Activated CD4-positive, alpha-beta T cell treated with anti-CD3 and anti-CD28 coated beads, Interleukin-2, amount 50 U/mL, for 24 hours (primary cell): ENCODE measurements at places on chromosomes 13 and 19.

DNA sequence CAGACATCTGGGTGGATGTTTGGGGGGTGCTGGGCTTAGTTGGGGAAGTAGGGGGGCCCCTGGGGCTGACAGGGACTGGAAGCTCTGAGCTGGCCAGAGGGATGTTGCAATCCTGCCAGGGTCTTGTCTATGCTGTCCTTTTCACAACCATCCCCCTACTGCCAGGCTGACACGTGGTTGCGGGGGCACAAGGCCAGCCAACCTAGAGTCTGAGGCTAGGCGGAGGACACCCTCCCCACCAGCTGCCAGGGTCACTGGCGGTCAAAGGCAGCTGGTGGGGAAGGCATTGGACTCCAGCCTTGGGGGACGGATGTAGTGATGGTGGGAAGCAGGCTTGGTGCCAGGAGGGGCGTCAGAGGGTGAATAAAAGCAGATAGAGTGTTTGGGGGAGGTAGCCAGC, 1.6 kb upstream of the APOC1 start:
- DNase-seq, result no peak

GRCh38 chr19:4220188-4220587, 9.1 kb upstream of the EBI3 start:
- no peak for DNase-seq

GRCh38 chr13:80036845-80037504, 304.0 kb downstream of the SPRY2 start:
- DNase-seq, result no peak

GRCh38 chr19:11166281-11167142, 10.9 kb upstream of the SPC24 start:
- no peak for DNase-seq

DNA sequence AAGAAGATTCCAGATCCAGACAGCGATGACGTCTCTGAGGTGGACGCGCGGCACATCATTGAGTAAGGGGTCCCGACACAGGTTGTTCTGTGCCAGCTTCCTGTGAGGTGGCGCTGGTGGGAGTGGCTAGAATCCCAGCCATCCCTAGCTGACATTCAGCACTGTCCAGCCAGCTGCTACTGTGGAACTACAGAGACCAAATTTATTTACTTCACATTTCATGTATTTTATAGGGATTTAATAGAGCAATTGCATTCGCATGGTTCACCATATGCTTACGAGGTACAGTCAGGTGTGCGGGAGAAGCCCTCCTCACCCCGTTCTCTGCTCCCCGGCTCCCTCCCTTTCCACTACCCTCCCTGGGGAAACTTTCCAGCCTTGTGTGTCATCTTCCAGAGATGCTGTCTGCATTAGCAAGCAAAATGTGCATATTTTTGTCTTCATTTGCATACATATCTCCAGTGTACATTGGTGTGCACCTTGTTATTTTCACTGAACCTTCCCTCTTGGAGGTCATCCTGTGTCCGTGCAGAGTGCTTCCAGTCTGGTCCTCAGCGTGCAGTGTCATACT, 47.2 kb downstream of the SMARCA4 start:
- DNase-seq, result no peak

DNA sequence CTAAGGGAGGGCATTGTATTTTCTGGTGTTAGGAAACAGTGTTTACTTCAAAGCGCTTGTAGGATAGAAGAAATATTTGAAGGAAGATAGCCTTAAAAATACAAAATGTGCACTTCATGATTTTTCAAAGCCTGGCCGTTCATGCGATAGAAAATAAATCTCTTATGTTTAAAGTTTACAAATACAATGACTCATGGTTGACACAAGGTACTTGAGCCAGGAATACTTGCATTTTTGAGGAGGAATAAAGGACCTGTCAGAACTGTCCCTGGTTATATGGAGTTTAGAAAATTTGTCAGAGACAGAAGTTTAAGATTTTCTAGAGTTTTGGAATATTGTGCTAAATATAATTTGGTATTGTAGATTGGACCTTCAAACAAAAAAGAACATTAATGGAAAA, 1223.2 kb upstream of the SLC10A2 start:
- no peak for DNase-seq

- DNase-seq, result no peak
Observed at GRCh38 chr13:61275736-61276135, 139.9 kb downstream of the PCDH20 start.

- DNase-seq, result no peak
Observed at GRCh38 chr19:23971598-23971997, 56.9 kb downstream of the ZNF726 start.

DNA sequence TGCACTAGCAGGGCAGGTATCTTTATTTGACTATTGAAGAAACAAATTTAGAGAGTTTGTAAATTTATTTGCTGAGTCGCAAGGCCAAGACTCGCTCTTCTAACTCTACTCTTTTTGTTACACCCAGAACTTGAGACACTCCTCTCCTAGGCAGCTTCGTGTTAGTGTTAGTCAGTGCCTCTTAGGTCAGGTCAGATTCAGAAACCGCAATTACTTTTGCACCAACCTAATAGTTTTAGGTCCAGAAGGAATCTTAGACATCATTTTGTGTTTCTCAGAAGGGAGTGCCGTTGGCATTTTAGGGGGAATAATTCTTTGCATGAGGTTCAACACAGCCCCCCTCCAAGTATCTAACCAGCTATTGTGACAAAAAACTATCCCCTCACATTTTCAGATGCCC, 8.8 kb downstream of the GPR180 start:
- DNase-seq, result no peak

DNA sequence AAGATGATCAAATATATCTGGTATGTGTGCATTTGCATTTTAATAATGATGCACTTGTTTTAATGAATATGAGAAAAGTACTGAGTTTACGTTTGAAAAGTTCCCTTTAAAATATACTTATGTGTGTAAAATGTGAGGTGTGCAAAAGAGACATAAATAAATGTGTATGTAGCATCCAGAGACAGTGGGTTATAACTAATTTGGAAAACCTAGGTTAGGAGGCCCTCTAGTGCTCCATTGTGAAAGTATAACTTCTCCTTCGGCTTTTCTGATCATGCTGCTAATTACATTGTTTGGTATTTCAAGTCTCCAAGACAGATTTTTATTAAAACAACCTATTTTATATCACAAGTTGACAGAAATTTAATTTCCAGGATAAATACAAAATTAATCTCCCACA, 30.1 kb downstream of the SCEL start:
- no peak for DNase-seq

GRCh38 chr13:24267274-24267673, 42.1 kb upstream of the C1QTNF9 start:
- no peak for DNase-seq

GRCh38 chr13:28684257-28684656, 25.3 kb downstream of the POMP start:
- no peak for DNase-seq

DNA sequence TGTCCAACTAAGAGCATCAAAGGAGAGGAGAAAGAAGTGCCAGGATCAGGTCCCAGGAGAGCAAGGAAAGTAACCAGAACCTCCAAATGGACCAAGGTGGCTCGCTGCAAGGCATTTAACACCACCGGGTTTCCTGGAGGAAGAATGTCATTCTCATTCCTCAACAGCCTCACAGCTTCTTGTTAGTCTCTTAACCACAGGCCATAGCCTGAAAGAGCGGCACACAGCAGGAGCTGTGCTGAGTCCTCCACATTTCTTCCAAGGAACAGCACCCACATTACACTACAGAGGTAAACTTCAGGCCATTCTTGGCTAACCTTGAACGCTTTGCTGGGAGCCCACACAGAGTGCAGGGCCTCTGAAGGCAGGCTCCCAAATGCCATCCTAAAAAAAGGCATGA, 23.6 kb downstream of the DOCK9 start:
- DNase-seq, result no peak

DNA sequence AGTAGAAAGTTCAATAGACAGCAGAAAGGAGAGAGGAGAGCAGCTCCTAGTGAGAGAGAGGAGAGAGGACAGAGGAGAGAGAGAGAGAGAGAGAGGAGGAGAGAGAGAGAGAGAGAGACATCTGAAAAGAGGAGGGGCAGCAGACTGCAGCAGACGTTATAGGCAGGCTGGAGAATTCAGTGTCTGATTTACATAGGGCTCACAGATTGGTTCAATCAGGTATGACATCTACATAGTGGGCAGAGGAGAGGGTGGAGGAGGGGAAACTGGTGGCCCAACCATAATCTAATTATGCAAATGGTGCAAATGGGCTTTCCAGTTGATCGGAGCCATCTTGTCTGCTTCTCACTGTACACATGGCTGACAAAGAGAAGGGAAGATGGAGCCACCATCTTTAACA, 221.3 kb upstream of the TRPC4 start:
- DNase-seq, result no peak

DNA sequence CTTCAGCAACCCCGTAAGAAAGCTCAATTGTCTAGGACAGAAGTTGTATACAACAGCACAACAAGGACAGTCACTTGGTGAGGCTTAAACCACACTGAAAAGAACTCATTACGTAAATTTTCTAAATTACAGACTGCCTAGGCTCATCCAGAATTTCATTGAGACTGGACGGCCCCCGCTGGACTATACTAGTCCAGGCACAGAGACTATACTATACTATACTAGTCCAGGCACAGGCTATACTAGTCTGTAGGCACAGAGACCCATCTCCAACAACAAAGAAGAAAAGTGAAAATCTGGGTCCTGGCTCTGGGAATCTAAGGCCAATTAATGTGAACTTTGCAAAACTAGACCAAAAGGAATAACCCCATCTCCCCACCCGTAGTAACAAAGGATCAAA, 700 bp downstream of the ZNF816 start:
- DNase-seq, result no peak
